ENCODE measurements at places on chromosomes 1 and 21.
A peak's percentile ranks its signal among the peaks of the same experiment; 100 is the strongest.

- DNase-seq: no peak
Observed at GRCh38 chr1:198072177-198072576, 84.6 kb upstream of the NEK7 start.

- no peak for DNase-seq
Observed at GRCh38 chr1:247409869-247410544, 6.0 kb upstream of the NLRP3 start.

DNA sequence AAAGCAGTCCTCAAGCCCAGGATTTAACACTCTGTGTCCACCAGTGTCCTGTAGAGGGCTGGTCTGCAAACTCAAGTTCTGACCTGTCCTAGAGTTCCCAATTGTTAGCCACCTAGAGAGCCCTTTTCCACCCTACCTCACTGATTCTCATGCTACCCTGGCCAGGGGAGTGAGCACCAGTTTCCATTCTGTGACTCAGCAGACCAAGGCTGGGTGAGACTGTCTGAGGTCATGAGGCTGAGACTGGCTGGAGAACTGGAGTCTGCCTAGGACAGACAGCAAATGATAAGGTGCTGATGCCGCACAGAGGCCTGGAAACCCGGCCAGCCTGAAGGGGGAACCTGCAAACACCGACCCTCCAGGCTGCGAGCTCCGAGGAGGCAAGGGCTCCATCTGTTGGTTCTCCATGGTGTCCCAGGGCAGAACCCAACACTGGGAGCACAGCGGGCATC is 13.7 kb downstream of the GLIS1 start:
- no peak for DNase-seq

GRCh38 chr1:21069549-21069948 is 107.1 kb downstream of the EIF4G3 start:
- DNase-seq: no peak

GRCh38 chr21:20997311-20997635 is 936 bp upstream of the NCAM2 start:
- no peak for DNase-seq

- no peak for DNase-seq
Observed at GRCh38 chr1:95086949-95087533, 14.3 kb upstream of the ALG14 start.

DNA sequence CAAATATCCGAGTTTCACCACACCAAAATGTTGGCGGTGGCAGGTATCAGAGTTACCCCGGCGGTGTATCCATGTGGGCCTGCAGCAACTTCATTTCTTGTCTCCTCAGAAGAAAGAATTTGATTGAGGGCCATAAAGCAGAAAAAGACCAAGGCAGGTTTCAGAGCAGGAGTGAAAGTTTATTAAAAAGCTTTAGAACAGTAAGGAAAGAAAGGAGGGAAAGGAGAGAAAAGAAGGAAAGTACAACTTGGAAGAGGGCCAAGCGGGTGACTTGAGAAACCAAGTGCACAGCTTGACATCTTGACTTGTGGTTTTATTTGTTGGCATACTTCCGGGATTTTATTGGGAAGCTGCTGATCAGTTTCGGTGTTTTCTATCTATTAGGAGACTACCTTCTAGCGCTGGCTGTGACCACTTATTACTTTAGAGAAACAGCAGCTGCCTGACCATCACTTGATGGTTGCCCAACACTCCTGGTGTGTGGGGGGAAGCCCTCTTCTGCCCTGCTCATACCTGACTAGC is 75.5 kb upstream of the RAB3GAP2 start:
- no peak for DNase-seq

DNA sequence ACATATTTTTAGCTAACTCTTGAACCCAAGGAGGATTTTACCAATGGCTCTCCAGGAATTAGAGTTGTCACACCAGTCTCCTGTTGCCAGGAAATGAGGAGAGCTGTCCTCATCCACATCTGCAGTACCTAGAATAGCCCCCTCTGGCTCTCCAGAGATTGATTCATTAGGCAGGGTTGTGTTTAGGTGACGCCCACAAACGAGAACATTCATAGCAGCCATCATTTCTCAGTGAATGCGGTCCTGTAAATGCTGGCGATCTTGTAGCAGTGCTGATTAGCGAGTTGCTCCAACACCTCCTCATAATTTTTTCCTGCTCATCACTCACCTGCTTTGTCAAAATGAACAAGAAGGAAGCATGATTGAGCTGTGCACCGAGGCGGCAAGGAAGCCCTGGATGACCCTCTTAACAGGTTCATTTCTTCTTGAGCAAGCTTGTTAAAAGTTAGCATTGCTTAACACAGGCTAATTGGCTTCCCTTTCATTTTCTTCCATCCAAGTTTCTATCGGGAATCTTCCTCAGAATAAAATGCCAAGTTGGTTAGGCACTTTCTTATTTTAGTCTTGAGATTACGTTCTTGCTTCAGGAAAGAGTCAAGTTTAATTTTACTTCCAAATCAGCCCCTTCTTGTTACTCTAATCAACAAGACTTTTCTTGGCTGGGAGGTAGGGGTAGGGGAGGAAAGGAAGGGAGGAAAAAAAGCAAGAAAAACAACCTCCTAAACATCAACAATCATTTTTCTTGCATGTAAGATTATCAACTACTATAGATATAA is 16.5 kb upstream of the KLHDC8A start:
- no peak for DNase-seq

DNA sequence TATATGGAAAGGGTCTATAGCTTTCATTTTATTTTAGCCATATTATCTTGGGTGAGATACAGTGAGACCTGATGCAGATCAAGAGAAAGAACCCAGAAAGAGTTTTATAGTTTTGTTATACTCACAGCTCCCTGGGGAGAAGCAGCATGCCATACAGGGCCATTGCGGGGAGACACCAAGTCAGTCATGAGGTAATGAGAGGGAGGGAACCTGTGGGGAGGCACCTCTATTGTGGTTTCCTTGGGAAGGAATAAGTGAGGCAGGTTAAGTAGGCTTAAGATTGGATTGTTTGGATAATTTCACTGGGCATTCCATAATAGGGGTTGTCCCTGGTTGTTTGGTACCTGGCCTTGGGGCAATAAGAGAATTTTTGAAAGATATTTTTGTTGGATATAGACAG is 19.7 kb downstream of the AXDND1 start:
- no peak for DNase-seq

DNA sequence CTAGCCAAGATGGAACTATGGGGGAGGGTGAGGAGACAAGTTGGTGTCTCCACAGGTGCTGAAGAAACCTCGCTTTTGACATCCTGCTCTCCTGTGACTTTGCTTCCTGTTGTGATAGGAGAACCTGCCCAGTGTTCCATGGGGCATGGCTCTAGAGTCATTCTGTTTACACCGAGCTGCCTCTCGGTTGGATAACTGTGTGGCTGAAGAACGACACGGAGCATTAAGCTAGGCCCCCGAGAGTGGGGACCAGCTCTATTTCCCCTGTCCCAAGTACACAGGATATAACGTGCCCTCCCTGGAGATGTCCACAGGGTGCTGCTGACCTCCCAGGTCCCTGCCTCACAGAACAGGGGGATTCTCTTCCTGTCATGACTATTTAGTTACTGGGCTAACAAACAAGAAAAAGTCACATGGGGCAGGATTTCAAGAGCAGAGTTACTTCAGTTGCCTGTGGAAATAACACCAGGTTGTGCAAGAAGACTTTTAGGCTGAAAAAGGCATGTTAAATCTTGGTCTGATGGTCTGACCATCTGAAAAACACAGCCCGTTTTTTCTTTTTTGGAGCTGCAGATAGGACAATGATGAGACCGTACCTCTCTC is 29.4 kb upstream of the PPP2R5A start:
- DNase-seq: no peak

DNA sequence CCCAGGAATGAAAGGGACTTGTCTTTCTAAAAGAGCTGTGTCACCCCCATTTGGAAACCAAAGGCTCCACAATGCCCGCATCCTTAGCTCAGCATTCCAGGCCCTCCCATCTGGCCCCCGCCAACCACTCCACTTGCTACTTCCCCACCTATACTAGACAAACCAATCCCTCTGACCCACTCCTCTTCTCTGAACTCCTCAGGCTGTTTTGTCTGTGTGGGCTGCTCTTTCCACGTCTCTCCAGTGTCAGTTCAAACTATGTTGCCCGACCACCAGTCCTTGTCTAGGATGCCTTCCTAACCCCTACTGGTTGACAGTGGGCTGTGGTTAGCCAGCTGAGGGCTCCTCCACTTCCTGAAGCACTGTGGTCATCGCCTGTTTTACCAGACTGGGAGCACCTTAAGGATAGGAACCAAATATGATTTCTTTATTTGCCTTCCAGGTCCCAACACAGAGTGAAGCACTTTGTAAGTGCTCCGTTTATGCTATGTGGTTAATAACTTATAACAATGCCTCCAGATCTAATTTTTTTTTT is 8.1 kb upstream of the COA7 start:
- DNase-seq: no peak

DNA sequence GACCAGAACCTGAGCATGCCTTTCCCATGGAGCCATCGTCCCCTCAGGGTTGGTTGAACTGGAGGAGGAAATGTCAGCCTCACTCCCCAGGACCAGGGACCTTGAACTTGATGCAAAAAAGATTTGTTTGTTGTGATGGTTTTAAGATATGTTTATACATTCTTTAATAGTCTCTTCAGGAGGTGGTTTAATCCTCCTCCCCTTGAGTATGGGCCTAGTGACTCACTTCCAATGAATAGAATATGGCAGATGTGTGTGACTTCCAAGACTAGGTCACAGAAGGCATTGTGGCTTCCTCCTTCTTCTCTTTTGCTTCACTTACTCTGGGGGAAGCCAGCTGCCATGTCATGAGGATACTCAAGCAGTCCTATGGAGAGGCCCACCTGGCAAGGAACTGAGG is 81.7 kb upstream of the WNT4 start:
- peak; percentile 4 for DNase-seq

DNA sequence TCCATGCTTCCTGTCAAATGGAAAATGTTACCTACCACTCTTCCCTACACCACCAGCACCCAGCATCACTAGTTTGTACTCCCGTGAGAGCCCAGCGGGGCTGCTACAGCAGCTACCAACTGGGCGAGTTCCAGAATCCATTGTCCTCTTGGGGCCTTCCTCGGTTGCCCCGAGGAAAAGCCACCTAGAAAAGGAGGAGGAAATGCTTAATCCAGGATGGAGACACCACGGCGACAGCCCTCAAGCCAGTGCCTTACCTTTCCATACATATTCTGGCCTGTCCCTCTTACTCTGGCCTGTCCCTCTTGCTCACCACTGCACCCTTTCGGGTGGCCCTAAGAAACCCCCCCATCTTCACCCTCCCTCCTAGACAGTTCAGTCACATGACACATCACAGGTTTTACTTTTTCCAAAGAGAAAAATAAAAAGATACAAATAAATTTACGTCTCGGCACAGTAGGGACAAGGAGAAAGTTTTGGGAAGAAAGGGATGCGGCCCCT is 478 bp downstream of the RIT1 start:
- no peak for DNase-seq

- no peak for DNase-seq
Observed at GRCh38 chr1:103441342-103441741, 84.2 kb upstream of the RNPC3 start.

GRCh38 chr1:47661040-47661439 is 223.2 kb downstream of the FOXD2 start:
- DNase-seq: no peak

DNA sequence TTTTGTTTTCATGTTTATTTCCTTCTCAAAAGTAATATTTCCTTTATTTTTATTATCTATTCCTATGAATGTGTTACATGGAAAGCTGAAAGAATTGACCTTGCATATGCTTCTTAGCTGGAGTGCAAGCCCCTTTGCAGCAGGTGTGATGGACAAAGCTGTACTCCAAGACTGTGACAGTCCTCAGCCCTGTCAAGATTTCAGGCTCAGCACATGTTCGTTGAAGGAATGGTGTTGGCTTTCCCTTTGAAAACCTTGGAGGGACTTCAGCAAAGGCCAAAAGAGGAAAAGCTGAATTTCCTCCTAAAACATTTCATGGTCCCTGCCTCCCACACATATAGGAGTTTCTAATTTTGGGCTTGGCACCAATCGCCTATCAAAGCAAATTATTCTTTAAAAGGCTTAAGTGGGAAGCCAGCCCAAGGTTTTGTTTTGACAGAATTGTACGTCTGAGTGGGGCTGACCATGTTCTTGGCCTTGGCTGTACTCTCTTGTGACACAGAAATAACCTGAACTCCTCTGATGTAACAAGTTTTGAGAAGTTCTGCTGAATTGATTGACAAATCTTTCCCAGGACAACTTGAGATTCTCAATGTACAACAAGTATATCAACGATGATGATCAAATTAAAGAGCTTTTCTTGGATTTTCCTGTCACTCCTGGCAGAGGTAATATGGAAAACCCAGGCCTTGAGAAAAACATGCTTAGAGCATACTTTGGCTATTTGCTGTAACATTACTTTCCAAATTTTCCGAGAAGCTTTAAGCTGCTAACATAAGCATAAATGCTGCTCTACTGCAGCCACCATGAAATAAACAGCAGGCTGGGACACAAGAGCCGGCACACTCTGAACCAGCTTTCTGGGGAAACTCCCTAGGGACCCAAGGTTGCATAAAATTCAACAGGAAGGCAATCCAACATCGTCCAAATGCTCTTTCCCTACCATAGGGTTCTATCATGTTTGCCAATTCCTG is 135.7 kb upstream of the ZNF648 start:
- DNase-seq: no peak

DNA sequence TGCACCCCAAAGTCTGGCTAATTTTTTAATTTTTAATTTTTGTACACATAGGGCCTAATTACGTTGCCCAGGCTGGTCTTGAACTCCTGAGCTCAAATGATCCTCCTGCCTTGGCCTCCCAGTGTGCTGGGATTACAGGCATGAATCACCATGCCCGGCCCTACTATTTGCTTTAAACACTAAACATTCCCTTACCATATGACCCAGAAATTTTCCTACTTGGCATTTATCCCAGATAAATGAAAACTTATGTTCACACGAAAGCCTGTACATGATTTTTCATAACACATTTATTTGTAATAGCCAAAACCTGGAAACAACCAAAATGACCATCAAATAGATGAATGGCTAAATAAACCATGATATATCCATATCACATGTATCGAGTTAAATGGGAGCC is 35.8 kb downstream of the NDUFS5 start:
- no peak for DNase-seq

- no peak for DNase-seq
Observed at GRCh38 chr1:13661539-13661938, 38.4 kb upstream of the PRDM2 start.

GRCh38 chr1:220769205-220769604 is 17.5 kb upstream of the MTARC1 start:
- no peak for DNase-seq

DNA sequence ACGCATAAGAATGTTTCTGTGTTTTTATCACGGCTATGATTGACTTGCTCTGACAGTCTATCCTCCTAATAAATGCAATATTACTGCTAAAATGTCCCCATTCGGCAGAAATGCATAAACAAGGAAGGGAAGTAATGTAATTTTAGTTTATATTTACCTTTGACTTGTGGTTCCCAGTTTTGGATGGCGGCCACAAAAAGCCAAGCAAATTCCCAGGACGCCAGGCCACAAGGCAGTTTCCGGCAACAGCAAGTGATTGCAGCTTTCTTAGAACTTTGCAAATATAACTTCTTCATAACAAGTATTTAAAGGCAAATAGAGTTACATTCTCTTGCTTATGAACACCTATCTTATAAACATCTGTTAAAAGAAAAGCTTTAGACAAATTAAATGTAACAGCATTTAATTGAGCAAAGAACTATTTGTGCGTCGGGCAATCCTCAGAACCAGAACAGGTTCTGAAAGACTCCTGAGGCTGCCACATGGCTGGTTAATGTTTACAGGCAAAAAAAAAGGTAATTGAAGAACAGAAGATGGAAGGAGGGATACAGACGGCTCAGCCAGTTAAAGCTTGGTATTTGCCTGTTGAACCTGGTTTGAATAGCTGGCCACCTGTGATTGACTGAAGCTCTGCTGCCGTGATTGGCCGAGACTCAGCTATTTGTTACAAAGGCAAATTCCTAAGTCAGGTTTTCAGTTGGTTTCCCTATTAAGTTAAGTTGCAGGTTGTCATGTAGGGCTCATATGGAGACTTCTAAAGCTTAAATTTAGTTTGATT is 80.8 kb downstream of the C21orf91 start:
- DNase-seq: no peak

Measured in T-helper 1 cell (primary cell).